ENCODE measurements at places on chromosomes 7 and 10.

GRCh38 chr7:82745117-82745516 lies 301.5 kb upstream of the CACNA2D1 start:
- DNase-seq = peak; percentile 45

DNA sequence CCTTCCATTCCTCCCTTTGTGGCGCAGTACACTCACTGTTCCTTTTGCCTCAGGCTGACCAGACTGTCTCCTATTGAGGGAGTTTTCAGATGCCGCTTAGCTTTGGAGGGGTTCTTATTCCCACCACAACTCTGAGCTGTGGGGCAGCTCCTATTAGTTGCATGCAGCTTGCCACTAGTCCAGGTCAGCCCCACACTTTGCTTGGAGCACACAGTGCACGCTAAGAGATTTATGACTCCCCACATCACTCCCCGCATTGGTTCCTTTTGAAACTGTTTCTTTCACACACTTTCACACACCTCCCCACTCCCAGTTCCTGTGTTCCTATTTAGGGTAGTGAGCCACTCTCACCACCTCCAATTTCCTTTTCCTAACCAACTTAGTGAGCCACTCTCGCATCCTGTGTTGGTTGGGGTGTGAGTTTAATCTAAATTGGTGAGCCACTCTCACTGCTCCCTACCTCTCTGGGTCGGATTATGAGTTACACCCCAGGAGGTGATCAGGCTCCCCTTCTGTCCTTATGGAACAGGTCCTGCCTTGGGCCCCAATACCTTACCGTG lies 10.4 kb upstream of the ZNF485 start:
- DNase-seq = no peak

- peak; percentile 83 for DNase-seq
Observed at GRCh38 chr10:110530131-110530831, 32.6 kb downstream of the DUSP5 start.

- no peak for DNase-seq
Observed at GRCh38 chr10:50415292-50415691, 164.0 kb upstream of the ASAH2 start.

DNA sequence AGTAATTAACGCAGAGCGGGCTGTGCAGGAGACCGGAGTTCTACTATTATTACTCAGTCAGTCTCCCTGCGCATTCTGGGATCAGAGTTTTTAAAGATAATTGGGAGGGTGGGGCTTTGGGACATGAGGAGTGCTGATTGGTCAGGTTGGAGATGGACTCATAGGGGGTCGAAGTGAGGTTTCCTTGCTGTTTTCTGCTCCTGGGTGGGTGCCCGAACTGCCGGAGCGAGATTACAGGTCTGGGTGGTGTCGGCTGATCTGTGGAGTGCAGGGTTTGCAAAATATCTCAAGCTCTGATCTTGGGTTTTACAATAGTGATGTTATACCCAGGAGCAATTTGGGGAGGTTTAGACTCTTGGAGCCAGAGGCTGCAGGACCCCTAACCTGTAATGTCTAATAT lies 3.9 kb upstream of the LRRC27 start:
- no peak for DNase-seq

DNA sequence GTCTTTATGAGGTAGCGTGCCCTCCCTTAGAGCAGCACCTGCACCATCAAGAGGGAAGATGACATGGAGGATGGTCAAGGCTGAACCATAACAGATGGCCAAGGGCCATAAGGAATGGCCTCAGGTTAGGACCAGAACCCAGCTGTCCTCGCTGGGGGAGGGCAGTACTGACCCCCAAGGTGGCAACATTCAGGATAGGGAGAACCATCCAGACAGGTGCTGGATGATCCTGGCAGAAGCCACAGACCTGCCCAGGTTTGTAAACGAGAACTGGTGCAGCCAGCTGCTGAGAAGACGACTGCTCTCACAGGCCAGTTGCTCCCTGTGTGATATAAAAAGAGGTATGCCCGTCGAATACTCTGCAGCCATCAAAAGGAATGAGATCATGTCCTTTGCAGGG lies 320.4 kb downstream of the GLRX3 start:
- no peak for DNase-seq

DNA sequence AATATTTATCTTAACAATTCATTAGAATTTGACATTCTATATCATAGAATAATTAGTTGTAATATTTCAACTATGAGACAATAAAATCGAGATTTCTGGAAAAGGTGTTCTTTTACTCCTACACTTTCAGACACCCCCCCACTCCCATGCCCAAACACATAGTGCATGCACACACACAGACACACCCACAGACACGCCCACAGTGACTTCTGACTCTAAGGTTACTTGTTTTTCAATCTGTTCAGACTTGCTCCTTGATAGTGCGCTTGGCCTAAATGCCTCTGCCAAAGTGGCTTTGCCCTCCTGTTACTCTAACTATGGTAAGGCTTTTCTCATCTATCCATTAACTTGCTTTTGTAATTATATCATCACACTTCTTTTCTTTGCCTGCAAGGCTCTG lies 144.0 kb upstream of the PPP1R3A start:
- no peak for DNase-seq

DNA sequence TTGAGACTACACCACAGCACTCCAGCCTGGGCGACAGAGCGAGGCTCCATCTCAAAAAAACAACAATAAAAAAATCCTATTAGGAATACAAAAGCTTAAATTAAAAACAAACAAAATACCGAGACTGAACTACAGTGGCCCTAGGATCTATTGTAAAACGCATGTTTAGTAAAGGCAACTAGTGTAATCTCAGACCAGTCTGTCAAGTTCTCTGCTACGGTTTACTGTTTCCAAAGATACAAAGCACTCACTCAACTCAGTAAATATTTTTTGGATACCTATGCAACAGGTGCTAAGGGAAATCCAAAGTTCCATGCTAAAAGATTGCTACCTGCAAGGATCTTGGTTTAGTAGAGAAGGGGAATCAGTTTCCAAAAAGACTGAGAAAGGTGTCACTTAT lies 3.4 kb upstream of the MIOS start:
- no peak for DNase-seq

DNA sequence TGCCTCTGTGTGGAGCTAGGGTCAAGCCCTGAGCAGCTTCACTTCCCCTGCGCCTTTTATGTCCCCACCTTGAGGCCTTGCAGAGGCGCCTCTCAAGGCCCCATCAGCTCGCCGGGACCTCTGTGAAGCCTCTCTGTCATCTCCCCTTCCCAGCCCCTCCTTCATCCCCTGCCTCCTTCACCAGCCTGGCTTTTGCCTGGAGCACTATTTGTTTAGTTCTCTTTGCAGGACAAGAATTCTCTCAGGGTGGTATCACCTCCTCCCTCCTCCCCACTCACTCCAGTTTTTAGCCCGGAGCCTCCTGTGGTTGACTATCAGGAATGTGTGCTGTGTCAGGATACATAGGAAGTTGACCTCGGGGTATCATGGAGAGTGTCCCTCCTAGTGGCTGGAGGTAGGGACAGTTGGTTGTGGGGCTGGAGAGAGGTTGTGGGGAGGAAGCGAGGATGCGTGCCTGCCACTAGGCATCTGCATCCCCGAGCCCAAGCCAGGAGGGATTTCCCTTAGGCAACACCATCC lies 89.8 kb upstream of the ANLN start:
- DNase-seq = no peak

DNA sequence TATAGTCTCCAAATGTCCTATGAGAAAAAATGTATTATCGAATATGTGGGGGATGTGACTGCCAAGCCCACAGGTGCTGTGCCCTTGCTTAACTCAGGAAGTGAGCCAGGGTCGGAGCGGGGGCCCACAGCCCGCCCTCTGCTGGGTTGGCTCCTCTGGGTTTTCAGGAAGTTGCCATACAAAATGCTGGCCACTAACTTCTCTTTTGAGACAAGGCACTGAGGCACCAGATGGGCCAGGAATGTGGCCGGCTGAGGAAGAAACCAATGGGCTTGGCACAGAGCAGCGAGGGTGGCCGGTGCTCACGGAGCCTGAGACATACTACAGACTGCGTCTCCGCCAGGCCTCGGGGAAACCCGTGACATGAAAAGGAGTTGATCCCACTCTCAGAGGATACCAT lies 58.9 kb downstream of the FAM53B start:
- DNase-seq = peak; percentile 53

- no peak for DNase-seq
Observed at GRCh38 chr7:6234384-6234783, 38.0 kb downstream of the CYTH3 start.

DNA sequence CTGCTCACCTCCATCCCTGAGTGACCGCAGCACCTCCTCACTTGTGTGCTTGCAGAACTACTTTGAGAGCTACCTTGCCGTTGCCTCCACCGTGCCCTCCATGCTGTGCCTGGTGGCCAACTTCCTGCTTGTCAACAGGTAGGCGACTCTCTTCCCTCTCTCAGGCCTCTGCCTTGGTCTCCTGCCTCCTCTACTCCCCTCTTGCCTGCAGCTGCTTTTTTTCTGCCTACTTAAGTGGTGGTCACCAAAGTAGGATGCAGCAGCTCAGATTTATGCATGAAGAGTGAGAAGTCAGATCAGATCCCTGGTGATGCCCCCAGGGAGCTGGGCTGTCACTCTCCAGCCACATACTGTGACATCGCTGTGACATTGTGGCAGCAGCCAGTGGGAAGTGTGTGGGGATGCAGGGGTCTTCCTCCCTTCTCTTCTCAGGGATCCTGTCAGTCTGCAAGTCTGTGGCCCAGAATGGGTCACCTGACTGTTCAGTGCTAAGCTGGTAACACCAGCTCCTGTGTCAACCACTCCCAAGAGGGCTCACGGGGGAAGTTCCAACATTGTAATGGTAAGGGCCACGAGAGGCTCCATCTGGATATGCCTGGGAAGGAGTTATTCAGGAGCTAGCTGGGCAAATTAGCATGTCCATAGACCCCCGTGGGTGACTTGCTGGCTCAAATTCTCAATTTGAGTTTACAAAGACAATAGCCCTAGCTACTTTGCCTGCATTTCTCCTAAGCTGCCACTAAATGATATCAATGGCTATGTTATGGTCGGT lies 25.3 kb downstream of the SLC29A3 start:
- DNase-seq = no peak

GRCh38 chr10:50421026-50421719 lies 169.9 kb upstream of the ASAH2 start:
- peak; percentile 22 for DNase-seq

GRCh38 chr7:94643771-94644545 lies 12.0 kb downstream of the SGCE start:
- no peak for DNase-seq

DNA sequence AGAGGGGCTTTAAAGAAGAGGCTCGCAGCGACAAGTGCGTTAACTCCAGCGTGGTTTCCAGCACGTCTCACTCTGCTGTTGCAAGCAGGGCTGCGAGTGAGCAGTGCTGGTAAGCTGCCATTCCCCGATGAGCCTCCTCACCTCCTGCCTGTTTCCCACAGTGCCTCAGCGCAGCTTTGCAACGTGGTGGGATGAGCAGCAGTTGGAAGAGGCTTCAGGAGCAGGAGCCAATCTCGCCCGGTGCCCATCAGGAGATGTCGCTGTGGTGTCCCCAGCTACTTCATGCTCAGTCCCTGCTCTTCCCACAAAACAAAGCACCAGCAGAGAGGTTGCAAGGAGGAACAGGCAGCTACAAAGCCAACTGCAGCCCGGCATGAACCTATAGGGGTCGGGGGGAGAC lies 2.4 kb upstream of the ADARB2 start:
- DNase-seq = no peak

- peak; percentile 9 for DNase-seq
Observed at GRCh38 chr10:484441-484924, 205.0 kb downstream of the DIP2C start.

DNA sequence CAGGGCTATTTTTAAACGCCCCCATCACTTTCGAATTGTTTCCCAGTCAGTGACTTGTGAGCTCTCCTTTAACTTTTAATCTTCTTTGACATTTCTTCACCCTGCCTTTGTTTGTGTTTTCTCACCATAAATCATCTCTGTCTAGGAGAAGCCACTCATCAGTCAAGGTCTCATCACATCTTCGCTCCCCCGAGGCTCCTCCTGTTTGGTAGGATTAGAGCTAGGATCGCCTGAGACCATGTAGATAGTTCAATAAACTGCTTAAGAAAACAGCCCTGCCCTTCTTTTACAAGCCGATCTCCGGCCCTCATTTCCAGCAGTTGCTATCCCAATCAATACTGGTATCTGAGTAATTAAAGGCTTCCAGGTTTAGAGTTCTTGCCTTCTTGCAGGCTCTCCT lies 472.8 kb upstream of the ADARB2 start:
- no peak for DNase-seq

DNA sequence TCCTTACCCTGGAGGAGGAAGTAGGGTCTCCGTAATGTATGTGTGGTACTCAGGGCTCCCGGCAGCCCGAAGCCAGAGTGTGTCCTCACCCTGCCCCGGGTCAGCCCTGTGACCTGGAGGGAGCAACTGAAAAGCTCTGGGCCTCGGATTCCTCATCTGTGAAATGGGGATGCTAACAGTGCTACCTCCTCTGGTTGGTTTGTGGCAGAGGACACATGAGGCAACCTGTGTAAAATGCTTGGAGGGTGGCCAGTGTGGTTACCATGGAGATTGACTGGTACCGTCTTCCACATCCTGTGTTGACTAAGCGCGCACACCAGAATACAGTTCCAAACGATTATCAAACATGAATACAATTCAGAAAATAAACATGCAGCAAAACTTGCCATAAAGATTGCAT lies 163.8 kb upstream of the KLF6 start:
- no peak for DNase-seq

GRCh38 chr10:62511238-62511637 lies 137.1 kb downstream of the ZNF365 start:
- DNase-seq = no peak

DNA sequence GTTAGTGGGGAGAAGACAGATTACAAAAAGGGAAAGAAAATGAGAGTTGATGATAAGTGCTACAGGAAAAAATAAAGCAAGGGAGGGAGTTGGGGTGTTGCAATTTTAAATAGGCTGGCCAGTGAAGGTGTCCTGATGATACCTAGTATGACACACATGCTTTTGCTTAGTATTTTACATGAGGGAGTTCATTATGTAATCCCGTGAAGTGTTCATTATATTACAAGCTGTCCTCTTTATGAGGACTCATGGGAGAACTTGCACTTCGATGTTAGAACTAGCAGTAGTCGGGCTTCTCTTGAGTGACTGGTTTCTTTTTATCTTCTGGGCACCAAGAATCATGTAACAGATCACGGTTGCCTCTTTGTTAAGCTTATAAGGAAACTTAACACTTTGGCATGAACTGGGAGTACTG lies 102.3 kb upstream of the MTPN start:
- DNase-seq = no peak

GRCh38 chr10:96339956-96340904 lies 18.6 kb downstream of the OPALIN start:
- DNase-seq = peak; percentile 48

DNA sequence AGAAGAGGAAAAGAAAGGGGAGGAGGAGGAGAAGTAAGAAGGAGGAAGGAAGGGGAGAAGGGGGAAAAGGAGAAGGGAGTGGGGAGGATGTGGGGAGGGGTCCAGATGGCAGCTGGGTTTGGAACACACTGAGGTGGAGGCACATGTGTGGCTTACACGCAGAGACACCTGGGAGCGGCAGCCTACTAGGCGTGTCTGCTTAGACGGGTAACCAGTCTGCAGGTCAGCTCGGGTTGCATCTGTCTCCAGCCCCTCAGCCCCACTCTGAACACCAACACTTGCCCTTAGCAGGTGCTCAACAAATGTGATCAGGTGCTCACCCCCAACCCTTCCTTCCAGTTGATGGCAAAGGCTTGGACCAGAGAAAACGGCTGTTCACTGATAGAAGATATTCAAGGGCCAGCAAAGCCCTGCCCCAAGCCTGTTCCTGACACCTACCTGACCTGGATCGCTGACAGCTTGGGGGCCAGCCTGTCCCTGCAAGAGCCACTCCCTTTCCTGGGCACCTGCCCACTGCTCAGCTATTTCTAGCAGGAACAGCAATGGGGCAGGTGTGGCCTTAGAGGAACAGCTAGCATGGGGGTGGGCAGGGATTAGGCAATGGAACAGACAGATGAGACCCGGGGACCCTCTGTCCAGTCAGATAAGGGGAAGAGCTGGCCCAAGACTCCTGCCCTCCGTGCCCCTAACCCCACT lies 70.5 kb downstream of the SH3PXD2A start:
- no peak for DNase-seq

Data from AG08395 (cell line).